Activated CD8-positive, alpha-beta memory T cell treated with anti-CD3 and anti-CD28 coated beads, Interleukin-2, amount 50 U/mL, for 4 hours (primary cell): ENCODE measurements at places on chromosomes 5 and 9.

DNA sequence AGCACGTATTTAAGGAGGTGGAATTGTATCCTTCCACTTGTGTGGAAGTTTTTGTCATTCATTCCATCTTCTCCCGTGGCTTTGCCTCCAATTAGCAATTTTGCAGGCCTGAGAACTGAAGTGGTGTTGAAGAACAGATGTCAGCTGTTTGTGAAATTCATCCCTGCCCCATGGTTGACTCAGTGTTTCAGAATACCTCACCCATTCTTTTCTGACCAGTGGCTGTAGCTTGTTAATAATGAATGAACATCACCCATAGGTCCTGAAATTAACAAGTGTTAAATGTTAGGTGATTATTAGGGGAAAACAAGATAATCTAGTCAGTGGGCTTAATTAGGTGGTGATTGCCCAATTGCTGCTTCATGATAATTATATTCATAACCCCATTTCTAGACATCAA lies 11.7 kb downstream of the ZNF462 start:
- no peak for DNase-seq

- DNase-seq, result no peak
Measured at GRCh38 chr5:44862808-44863207, 54.1 kb downstream of the MRPS30 start.

- no peak for DNase-seq
Measured at GRCh38 chr9:7507026-7507425, 292.6 kb downstream of the DMAC1 start.

- DNase-seq, result no peak
Measured at GRCh38 chr5:168895295-168896071, 316.3 kb upstream of the PANK3 start.

- DNase-seq, result no peak
Measured at GRCh38 chr5:123283499-123283898, 139.7 kb downstream of the CEP120 start.

DNA sequence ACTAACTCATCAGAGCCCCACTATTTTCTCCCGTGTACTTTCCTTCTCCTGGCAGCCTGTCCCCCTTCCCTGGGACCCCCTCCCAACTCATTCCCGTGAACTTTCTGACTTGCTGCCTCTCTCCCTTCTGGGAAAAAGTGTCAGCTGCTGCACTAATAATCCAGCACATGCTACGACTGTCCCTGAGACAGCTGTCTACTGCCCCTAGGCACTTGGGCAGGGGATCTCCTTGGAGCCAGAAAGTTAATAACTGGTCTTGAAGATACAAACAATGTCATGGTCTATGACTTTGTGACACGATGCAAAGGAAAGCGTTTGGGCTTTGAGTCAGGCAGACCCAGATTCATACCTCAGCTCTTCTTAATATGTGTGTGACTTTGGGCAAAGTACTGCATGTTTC lies 10.1 kb upstream of the RNF183 start:
- no peak for DNase-seq

- DNase-seq, result no peak
Measured at GRCh38 chr9:557601-558201, 283.8 kb upstream of the DMRT1 start.

DNA sequence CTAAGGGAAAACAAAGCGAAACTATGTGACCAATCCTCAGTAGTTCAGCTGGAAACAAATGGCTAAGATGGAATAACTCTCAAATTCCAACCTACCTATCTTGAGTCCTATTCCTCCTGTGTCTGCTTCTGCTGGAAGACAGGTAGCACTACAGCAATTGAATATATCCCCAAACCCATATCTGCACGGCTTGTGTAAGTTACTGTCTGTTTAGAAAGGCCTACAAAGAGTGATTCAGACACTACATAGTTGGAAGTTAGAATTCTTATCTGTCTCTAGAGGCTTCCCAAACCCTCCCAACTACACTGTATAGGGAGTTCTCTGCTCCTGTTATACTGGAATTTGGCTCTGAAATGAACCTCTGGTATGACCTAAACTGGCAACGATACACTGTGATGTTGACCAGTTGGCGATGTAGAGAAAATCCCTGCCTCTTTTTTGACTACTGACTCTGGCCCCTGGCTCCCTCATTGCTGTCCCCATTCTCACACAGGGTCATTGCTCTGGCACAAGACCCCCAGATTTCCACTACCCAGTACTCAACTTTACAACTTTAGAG lies 22.6 kb upstream of the NADK2 start:
- no peak for DNase-seq

DNA sequence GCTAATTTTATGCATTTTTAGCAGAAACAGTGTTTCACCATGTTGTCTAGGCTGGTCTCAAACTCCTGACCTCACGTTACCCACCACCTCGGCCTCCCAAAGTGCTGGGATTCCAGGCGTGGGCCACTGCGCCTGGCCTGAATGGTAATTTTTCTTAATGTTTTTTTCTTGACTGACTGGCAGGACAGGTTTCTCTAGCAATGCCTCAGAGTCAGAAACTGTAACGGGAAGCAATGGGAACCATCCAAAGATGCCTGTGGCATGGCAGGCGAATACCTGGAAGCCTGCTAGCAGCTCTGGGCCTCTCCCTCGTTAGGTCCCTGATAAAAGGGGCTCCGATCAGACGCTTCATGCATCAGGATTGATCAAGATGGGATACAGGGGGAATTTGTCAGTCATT lies 639.2 kb downstream of the NR2F1-AS1 start:
- DNase-seq, result no peak

DNA sequence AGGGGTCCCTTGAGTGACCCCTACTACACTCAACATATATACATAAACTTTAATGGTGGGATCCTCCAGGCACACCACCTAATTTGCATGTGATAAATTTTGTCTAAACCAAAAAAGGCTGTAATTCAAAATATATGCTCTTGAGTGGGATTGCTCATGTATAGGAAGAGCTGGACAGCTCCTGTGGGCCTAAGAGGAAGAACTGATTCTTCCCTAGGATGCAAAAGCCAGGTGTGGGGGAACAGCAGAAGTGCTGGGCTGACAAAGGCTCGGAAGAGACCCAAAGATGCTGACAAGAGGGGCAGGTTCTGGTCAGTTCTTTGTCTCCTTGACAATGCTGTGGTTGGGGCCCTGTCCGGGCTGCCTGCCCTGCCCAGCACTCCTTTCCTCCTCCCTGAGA lies 43.9 kb downstream of the PCDH1 start:
- no peak for DNase-seq

DNA sequence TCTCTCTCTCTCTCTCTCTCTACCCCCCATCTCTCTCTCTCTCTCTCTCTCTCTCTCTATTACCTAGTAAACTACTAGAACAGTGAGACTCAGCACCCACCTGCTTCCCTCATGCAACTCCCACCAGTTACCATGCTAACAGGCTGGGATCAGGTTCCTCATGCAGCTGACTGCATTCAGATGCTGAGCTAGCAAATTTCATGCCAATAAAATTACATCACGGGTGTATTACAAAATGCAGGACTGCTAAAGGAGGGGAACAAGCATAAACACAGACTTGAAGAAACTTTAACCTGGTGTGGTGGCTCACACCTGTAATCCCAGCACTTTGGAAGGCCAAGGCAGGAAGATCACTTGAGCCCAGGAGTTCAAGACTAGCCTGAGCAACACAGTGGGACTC lies 76.0 kb downstream of the CEMIP2 start:
- DNase-seq, result no peak

DNA sequence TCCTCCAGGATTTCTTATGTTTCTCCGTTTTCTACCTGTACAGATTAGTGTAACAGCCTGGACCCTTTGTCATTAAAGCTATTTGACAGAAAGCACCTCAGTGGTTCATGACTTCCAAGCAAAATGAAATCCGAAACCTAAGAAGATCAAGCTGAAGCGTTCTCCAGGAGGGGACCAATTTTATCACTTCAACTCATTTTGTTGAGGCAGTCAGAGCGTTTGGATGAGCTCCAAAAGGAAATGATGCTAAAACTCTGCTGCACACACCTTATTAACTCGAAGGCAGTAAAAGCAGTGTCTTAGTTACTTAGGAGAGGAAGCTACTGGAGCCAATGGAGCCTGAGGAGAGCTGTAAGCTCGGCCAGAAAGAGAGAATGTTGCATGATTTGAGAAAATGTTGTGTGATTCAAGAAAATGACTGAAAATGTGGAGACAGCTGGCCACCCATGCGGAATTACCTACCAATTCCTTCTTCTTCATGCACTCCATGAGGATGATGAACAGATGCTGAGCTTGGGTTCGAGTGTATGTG lies 346.7 kb upstream of the KLF9 start:
- DNase-seq, result no peak
